ENCODE measurements at places on chromosomes 16 and 17. TPM values are rescaled to one million over a fixed set of nuclear protein-coding genes. Genes with fewer than 3 reads are reported as not detected.

- DNase-seq: no peak
Observed at GRCh38 chr16:54926166-54926838, 4.4 kb upstream of the IRX5 start.

- no peak for DNase-seq
Observed at GRCh38 chr17:44906763-44907728, 7.8 kb upstream of the EFTUD2 start.

GRCh38 chr16:23092801-23093117 is 56.5 kb downstream of the USP31 start:
- no peak for DNase-seq

DNA sequence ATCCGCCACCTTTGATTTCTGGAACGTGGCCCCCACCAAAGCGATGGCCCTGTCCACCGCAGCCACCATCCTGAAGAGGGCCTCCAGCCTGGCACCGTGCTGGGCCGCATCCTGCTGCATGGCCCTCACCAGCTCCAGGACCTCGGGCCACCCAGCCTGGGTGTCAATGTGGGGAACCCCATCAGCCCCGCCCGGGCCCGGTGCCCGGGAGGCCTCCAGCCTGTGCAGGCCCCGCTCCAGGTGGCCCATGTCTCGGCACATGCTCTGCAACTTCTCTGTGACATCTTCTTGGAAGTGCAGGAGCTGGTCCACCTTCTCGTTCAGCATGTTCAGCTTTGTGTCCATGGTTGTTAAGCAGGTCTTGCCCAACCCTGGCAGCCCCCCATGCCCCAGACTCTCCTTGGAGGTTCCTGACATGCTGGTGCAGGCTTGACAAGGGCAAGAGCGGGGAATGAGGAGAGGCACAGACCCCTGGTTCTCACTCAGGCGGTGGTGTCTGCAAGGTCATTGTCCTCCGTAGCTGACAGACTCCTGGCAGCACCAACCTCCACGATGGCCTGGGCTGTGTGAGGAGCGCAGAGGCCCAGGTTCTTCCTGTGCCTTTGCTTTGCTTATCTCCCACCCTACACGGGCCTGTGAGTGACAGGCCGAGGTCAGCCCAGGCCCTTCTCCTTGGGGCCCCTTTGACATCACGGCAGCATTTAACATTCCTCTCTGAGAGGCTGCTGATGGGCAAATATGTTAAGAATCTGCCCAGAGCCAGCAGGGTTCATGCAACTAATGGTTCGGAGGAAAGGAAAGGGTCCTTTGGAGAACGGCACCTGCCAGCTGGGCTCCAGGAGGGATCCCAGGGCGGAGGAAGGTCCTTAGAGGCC is at the start of gene MYLK3:
Gene MYLK3, minus strand, starts transcription at position 568 of the 875 bp plus-strand sequence. Its CDS starts 151 bp downstream, at position 417.
- no peak for DNase-seq

Gene ABI3
- 55.5 TPM for total RNA-seq

Gene DPEP2
- 2.7 TPM for total RNA-seq

Gene TBC1D3I
- not detected for total RNA-seq

Gene CA5A
- total RNA-seq: not detected
